ENCODE measurements at places on chromosomes 5 and 9.

DNA sequence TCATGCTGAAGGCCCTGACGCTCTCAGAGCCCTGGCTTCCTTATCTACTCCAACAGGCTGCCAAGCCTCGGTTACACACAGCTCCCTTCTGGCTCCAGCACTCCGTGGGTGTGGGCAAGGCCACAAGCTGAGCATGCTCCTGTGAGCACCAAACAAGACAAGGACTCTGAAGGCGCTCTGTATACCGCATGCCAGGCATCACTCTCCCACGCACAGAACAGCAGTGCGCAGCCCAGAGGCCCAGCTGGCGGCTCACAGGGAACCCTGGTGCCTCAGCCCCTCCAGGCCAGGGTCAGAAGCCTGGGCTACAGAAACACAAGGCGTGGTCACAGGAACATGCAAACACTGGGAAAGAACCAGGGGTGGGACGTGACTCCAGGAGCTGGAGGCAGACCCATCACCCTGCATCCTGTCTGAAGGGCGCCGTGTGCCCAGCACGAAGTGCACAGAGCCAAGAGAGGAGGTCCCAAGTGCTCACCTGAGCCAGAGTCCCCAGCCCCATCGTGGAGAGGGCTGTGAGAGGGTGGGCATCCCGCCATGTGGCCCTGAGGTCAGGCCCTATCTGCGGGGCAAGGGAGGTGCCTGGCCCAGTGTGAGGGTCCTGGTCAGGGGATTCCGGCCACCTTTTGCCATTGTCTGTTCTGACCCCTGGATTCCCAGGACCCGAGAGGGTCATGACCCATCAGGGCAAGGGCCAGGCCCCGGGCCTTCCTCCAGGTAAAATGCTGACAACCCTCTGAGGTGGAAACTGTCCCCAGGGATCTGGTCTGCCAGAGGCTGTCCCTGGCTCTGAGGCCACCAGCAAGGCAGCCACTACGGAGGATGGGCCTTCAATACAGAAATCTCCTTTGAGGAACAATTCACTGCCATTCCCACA is 54.7 kb downstream of the COL23A1 start:
- DNase-seq: peak; percentile 57

- DNase-seq: no peak
Observed at GRCh38 chr5:42718591-42718990, 38.0 kb upstream of the CCDC152 start.

- no peak for DNase-seq
Observed at GRCh38 chr9:76086539-76086938, 196.1 kb downstream of the PCSK5 start.

- DNase-seq: no peak
Observed at GRCh38 chr5:151270599-151270998, 17.6 kb downstream of the GM2A start.

DNA sequence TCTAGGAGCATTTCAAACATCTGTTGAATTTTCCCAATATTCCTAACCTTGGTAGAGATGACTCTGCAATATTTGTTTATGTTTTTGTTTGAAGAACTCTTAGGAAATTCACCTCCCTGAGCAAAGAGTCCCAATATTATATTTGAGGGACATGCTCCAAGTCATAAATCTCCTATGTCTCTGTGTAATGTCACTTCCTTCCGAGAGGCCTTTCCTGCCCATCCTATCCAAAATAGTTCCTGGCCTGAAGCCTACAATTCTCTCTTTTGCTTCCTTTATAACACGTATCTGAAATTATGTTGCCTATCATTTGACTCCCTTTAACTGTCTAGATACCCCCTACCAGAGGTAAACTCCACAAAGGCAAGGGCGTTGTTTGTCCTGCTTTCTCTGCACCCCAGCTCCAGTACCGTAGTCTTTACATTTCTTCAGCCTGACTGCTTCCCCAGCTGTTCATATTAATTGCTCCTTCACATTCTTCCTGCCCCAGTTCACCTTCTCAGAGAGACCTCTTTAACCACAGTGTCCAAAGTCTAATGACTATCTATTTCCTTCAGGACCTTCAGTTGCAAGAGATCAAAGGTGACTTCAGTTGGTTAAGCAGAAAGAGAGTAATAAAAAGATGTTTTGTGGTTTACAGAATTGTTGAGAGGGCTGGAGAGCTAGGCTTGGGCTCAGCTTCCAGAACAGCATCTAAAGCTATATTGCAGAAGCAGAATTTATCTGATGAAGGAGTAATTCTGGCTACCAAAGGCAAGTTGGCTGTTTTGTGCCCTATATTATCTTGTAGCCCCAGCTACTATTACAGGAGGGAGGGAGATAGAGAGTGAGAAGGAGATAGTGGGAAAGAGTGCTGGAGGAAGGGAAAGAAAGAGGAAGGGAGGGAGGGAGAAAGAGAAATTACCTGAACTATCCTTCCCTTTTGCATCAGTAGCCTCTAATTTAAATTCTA is 109.3 kb upstream of the TMEM161B start:
- no peak for DNase-seq

DNA sequence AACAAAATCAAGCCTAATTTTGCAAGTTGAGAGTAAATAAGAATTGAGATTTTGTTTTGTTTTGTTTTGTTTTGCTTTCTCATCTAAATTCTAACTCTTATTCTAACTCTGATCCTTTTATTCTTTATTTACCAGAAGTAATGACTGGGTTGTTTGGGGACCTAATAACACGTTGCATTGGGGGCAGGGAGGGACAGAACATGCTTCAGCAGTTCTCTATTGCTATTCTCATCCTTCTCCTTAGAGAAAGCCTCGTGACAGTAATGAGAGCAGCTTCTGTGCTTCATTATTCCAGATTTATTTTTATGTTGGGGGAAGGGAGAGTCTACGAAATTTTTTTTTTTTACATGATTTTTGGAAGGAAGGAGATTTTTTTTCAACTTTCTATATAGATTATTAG is 21.1 kb downstream of the CPEB4 start:
- DNase-seq: no peak

- no peak for DNase-seq
Observed at GRCh38 chr5:179251276-179251969, 93.8 kb downstream of the ADAMTS2 start.

DNA sequence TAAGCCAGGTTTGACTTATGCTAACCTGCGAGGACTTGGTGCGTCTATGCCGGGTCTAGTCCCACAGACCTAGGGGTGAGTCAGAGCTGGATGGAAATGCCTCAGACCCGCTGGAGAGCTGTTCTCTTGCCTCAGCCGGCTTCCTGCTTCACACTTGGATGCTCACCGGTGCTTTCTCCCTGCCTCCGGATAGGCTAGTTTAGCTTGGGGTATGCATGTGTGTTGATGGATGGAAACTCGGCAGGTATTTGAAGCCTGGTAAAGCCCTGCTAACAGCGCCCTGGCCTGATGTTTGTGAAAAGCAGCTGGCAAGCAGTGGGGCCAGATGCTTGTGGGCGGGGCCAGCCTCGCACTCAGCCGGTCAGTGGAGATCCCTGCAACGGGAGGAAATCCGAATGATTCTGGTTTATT is 29.3 kb downstream of the PRRC2B start:
- DNase-seq: peak; percentile 74

DNA sequence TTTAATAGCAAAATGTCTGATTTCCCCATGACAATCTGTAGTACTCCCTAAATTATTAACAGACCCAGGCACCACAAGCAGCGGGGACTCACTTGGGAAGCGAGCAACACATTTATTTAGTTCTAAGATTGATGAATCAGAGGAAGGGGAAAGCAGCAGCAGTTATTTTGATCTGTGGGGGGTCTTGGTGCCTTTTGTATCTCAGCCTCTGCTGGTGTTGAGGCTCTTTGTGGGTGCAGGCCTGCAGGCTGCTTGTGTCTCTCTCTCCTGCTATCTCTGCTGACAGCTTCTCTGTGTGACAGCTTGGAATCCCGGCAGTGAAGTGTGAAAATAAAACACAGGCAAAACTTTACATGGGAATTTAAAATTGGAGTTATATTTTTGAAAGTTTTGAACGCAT is 878.2 kb upstream of the DMAC1 start:
- DNase-seq: no peak

GRCh38 chr5:89097103-89097502 is 214.1 kb upstream of the MEF2C start:
- no peak for DNase-seq

GRCh38 chr5:107853031-107853430 is 182.3 kb upstream of the EFNA5 start:
- DNase-seq: no peak

GRCh38 chr9:131503626-131504465 is 1.1 kb downstream of the POMT1 start:
- DNase-seq: no peak

DNA sequence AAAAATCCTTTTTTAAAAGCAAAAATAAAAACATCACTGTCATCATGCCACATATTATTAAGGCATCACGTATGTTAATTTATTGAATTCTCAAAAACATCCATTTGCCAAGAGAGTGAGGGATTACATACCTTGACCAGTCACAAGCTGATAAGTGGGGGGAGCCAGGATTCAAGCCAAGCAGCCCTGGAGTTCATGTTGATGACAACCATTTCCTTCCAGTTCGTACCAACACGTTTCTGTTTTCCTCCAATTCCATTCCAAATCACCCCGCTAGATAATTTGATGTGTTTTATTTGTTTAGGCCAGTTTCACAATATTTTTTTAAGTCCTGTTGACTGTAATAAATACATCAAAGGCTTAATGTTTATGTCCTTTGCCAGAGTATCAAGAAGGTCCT is 53.0 kb downstream of the SLC1A3 start:
- DNase-seq: no peak

GRCh38 chr5:135133698-135134515 is 99.9 kb upstream of the PITX1 start:
- no peak for DNase-seq

- no peak for DNase-seq
Observed at GRCh38 chr5:18114151-18114757, 480.0 kb downstream of the TAF11L14 start.

DNA sequence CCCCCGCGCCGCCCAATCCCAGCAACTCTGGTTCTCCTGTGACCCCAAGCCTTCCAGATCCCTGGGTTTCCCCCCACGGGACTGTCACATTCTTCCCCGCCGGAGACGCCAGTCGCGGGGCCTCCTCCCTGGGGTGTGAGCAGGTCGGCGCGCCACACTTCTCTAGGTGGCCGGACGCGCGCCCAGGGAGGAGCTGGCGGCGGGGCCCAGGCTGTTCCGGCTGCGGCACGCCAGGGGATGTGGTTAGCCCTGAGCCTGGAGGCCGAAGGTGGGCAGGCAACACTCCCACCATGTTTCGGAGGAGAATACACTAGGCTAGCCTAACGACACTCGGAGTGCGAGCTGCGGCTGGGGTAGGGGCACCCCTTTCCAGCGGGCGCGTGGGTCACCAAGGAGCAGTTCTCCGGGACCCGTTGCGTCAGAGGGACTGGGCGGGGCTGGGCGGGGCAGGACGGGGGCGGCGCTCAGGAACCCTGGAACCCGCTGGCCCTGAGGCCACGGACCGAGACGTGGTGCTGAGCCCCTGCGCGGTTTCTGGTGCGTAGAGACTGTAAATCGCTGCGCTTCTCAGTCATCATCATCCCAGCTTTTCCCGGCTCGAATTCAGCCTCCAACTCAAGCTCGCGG is at the start of gene SLC27A6:
SLC27A6 (plus strand) TSS at position 478 of the 627 bp plus-strand sequence. CDS start 650 bp downstream, outside the sequence.
- peak; percentile 42 for DNase-seq

DNA sequence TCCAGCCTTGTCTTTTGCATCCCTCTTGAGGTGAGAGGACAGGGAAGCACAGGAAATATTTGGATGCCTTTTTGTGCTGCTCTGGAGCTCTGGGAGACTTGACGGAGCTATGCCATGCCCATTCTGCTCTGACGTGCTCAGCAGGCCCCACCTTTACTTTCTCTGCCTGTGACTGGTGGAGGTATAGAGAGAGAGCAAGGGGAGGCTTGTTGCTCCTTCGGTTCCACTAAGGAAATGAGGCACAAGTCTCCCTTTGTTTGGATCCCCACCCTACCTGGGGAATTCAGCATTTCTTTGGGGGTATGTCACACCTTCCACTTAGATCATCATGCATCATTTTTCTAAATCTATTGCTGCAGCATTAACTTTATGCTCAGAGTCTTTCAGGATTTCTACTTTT is 121.8 kb upstream of the CNTLN start:
- no peak for DNase-seq

- no peak for DNase-seq
Observed at GRCh38 chr9:5851445-5851844, 18.5 kb upstream of the ERMP1 start.

DNA sequence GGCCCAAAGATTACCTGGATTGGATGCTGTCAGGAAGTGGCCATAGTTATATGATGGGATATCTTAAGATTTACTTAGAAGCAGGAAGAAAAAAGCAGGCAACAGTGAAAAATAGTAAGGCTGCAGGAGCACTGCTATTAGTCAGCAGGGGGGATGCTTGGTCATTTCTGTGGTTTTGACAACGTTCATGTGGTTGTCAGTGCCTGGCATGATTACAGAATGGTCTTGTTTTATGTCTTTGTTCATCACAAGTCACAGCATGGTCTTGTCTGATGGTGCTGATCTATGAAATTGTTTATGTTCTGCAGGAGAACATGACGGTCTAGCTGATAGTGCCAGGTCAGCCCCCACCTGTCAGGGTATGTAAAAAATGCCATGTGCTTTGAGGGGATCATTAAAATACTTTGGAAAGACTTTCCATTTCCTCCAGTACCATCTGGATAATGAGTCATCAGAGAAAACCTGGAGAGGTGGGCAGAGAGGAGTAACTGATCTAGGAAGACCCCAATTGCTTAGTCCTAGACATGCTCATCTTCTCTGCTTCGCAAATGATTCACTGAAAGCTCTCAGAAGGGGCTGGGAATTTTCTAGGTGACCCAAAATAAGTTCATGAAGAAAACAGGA is 48.5 kb downstream of the PLGRKT start:
- DNase-seq: no peak

DNA sequence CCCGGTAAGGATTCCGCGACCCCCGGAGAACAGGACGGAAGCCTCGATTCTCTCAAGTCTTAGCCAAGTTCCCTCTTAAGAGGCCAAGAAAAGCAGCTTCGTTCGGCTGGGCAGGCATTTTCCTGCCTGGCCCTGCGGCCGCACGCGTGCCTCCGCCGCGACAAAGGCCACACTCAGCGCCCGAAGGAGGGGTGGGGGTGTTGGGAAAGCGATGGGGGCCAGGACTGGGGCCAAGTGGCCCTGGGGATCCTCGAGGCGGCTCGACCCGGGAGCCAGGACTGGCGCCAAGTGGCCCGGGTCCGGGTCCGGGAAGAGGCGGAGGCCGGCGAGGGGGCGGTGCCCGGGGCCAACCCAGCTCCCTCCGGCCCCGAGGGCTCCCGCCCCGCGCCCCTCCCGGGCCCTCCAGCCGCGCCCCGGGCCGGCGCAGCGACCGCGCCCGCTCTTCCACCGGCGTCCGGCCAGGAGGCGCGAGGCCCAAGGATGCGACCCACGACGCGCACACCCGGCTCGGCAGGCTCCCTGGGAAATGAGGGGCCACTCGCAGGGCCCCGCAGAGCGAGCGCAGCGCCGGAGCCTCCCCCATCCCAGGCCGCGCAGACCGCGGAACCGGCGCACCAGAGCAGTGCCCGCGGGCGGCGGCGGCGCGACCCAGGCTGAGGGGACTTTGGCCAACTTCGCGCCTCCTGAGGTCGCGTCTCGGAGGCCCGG is 756 bp downstream of the VAV2 start:
- DNase-seq: peak; percentile 44

GRCh38 chr5:64685866-64686265 is 4.4 kb upstream of the SHISAL2B start:
- DNase-seq: no peak

- no peak for DNase-seq
Observed at GRCh38 chr5:121979691-121980090, 17.9 kb downstream of the SRFBP1 start.

GRCh38 chr5:57435701-57436134 is 46.9 kb downstream of the ACTBL2 start:
- no peak for DNase-seq

GRCh38 chr9:2093920-2094597 is 78.9 kb downstream of the SMARCA2 start:
- DNase-seq: no peak

Measured in ovary (tissue), 10 donors.